ENCODE measurements at places on chromosomes 5 and 9.

DNA sequence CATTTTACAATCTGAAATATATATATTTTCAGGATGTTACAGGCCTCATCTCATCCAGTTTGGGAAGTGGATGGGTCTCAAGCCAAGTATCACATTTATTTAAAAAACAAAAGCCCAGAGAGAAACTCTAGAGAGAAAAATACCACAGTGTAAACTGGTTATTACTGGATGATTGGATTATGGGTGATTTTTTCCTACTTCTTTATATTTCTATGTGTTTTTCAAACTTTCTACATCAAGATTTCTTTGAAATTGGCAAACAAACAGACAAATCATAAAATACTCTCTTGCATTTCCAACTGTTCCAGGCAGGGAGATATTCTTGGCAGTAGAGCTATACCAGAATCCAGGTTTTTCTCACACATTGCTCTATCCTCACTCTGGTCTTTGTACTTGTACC, 116.0 kb upstream of the SMIM23 start:
- no peak for DNase-seq

DNA sequence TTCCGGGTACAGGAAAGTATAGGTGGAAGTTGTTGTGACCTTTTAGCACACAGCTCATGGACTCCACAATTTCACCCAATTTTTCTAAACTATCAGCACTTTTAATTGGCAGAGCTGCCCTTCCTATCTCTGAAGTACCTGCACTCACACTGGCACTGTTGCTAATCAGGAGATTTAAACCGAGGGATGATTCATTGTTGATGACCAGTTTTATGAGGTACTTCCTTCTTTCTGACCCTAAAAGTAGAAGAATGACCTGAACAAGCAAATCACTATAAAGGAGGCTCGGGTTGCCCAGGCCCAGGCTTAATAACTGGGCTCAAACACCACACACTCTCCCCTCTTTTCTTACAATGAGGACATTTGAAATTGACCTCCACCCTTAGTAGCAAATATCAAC, 105.9 kb downstream of the KCNN2 start:
- no peak for DNase-seq

DNA sequence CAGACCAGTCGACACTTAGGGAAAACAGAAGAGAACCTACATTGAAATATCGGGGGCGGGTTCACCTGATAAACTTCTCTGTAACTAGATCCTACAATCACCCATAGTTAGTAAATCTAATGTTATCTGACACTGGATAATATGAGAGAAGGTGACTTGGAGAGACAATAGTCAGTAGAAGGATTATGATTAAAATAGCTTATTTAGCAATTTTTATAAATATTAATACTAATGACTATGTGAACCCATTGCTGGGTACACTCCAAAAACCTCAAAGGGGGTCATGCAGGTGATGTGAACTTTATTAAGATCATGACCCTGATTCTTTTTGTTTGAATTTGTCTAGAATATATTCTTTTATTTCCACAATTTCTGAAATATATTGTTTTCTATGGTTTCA, 164.1 kb upstream of the CCNH start:
- no peak for DNase-seq

DNA sequence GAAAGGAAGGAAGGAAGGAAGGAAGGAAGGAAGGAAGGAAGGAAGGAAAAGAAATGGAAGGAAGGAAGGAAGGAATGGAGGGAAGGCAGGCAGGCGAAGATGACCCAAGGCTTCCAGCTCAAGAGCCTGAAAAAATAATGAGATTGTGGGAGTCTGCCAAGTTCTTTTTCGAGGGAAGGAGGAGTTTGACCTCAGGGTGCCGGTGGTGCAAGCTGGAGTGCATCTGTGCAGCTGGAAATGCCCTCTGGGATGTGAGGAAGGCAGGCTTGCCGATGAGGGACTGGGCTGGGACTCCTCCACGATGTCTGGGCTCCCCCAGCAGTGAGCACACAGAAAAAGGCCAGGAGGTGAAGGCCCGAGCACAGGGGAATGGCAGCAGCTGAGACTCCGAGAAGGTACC, 154.9 kb upstream of the DAPK1 start:
- DNase-seq: no peak

DNA sequence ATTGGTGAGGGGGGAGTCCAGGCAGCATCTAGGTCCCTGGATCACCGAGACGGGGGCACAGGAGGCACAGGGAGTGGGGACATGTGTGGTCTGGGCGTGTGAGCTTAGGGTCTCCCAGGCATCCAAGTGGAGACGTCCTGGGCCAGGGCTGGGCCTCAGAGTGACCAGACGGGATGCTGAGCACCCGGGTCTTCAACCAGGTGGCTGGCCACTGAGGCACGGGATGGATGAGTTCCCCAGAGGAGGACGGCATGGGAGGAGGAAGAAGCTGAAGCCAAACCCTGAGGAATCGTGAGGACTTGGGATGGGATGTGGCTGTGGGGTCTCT, 88.0 kb downstream of the LMX1B start:
- DNase-seq: no peak

GRCh38 chr5:58775701-58776262, 192.9 kb downstream of the RAB3C start:
- DNase-seq: no peak

- DNase-seq: no peak
Observed at GRCh38 chr9:122144836-122145591, 14.6 kb downstream of the NDUFA8 start.

GRCh38 chr5:34460496-34460895, 195.6 kb upstream of the RAI14 start:
- DNase-seq: no peak

- DNase-seq: peak; percentile 21
Observed at GRCh38 chr9:113989017-113989713, 88.9 kb downstream of the AMBP start.

- DNase-seq: no peak
Observed at GRCh38 chr9:126207256-126207655, 119.4 kb upstream of the MVB12B start.

DNA sequence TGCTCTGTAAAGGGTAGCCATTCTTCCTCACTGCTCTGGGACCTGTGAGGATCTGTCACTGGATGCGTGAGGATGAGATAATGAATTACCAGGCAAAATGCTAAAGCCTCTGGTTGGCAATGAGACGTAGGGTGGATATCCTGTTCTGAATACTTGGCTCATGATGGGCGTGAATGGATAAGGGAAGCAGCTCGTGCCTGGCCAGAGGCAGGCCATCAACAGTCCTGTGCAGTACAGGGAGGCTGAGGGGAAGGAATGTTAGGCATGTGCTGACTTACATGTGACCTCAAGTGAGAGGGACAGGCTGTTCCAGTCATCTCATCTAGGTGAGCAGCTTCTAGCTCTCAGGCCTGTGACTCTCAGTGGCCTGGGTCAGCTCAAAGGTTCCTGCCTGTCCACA, 172.8 kb downstream of the CARTPT start:
- DNase-seq: no peak

DNA sequence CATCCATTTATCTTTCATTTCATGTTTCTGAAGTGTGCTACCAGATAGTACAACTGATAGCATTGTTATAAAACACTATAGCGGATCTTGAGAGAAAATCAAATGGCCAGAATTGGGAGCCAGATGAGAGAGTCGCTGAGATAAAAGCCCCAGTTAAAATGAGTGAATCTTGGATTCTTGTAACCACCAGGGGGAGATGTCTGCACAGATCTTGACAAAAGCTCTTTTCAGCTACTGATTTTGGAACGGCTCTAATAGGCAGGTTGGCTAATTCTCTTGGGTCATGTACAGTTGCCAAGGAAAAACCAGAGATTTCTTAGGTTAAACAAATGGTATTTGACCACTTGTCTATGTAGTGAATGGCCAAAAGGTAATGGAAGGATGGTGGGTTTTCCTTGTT, 21.7 kb downstream of the F2RL2 start:
- no peak for DNase-seq

DNA sequence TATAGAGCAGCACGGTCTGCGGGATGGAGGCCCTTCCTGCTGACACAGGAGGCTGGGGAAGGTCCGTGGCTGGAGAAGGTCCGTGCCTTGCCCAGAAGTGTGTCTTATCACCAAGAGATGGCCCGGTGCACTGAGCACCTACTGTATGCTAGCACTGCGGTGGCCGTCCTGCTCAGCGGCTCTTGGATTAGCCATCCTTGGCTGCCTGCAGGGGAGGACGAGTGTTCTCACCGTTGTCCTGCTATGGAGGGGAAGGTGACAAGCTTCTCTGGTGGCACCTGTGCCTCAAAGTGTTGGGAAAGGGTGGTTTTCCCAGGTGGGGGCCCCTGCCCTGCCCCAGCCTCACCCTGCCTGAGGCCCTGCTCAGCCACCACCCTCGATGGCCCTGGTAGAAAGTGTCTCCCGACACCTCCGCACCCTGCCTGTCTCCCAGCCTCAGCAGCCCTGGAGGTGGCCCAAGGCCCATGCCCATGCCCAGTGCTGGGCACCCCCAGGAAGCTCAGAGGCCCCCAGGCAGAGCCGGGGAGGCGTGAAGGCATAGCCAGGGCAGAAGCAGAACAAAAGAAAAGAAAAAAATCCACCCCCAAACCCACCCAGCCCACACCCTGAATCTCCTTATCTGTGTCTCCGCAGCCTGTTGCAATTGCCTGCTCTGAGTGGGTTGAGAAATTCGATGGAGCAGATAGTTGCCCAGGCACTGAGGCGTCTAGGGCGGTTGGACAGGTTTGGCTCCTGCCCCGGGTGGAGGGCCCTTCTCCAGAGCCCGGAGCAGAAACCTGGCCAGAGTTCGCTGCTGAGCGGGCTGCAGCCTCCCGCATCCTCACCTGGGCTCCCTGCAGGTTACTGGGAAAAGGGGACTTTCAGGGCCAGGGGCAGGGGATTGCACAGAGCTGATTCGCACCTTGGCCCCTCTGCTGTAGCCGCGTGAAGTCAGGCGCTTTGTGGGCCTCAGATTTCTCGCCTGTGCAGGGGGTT, 30.5 kb downstream of the RXRA start:
- no peak for DNase-seq

DNA sequence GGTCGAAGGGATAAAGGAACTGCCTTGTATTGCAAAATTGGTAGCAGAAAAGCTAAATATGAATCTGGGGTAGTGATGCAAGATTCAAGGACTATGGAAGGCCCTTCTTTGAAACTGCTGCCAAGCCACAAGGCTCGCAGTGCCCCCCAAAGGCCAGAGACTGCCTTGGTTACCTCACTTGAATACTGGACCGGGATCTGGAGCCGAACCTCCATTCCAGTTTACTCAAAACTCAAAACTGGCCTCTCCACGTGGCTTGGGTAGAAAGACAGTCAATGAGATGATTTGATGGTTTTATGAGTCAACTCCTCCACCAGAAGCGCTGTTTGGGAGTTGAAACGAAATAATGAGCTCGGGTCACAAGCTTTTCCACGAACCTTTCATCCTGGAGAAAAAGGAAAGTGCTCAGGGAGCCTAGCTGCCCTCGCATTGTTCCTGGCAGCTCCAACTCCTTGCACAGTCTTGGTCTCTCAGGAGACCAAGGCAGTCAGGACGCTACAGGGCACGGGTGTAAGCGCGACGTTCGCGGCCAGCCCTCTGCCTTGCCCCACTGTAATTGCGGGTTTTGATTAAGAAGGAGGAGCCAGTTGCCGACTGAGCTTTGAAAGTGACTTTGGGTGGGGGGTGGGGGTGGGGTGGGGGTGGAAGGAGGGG, 2.8 kb downstream of the ST8SIA4 start:
- no peak for DNase-seq

DNA sequence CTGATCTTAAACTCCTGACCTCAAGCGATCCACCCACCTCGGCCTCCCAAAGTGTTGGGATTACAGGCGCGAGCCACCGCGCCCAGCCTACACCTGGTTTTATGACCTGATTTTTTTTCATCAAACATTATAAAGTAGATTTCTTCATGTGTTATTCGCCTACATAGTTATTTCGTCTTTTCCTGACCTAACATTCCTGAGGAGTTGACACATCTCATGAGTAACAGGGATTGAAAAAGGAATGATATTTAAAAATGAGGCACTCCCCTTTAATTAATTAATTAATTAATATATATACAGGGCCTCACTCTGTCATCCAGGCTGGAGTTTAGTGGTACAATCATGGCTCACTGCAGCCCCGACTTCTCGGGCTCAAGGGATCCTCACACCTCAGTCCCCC, 20.2 kb upstream of the MTMR12 start:
- DNase-seq: no peak

DNA sequence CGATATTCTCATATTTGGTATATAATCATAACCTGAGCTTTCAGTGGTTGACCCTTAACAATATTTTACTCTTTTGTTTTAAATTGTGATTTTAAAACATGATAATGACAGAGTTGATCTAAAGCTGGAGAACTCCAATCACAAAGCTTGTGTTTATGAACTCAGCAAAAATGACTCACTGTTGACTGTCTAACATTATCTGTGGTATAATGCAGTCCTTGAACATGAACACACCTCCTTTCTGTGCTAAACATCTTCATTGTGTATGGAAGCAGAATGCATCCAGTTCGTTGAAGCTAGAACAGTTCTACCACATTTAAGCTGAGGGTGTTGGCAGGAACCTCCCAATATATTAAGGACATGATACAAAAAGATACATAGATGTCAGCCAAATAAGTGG, 1030.2 kb upstream of the SEMA6A start:
- DNase-seq: no peak
